ENCODE measurements at places on chromosomes 16 and 17.

- DNase-seq: no peak
Measured at GRCh38 chr16:3961449-3961849, 80.9 kb upstream of the CREBBP start.

DNA sequence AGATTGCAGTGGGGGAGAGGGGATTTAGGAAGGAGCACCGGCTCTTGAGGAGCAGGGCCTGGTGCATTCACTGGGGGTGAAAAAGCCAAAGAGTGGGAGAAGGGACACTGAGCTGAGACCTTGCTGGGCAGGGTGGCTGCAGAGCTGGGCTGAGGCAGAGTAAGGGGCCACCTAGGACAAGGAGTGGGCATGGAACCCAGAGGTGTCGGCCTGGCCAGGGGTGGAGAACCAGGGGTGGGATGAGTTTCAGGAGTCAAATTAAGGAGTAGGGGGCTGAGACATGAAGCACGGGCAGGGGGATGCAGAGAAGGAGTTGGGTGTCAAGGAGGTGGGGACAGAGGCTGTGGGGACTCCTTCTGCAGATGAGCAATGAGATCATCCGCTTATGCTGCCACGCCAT is 20.1 kb downstream of the DNAH2 start:
- DNase-seq: no peak

GRCh38 chr17:29138971-29139691 is 41.1 kb downstream of the MYO18A start:
- no peak for DNase-seq

DNA sequence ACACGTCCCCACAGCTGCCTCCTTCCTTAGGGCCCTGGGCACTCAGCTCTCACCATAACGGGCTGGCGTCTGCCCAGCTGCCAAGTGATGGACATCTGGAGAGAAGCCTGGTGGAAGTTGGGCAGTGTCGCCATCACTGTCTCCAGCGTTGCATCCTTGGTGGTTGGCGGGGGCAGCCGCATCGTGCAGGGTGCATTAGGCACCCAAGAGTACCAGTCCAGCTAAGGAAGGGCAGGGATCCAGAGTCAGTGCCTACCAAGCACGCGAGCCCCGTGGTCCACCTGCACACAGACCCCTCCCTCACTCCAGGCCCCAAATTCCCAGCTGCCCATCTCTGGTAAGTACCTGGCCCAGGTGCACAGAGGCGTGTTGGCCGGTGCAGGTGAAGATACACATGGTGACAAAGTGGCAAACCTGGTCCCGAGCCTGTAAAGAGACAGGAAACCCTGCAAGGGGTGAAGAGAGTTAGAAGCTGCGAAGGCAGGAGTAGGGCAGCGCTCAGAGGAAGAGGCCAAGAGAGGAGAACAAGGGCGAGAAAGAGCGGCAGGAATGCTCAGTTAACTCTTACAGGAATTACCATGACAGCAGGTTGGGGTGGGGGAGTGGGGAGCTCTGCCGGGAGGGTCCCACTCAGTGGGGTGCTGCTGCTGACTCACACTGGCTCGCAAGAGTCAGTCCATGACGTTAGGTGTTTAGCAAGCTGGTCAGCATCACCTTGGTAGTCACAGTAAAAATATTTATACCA is 9.5 kb downstream of the ALOX15 start:
- no peak for DNase-seq

GRCh38 chr17:14926526-14927122 is 338.5 kb downstream of the PMP22 start:
- DNase-seq: no peak

DNA sequence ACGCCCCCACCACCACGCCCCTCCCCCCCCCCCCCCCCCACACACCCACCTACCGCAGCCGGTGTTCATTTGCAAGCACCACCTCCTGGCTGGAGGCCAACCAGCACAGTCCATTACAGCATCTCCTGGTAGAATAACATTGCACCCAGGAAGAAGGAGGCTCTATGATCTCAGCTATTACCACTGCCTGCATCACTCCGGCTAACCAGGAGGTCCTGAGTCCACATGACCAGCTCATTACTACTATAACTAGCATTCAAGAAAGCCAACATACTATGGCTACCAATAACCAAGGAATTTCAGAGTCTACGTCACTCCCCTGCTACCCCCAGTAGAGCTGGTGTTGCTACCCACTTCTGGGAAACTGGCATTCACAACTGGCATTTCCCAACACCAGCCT is 81.1 kb upstream of the ALOX12 start:
- no peak for DNase-seq

DNA sequence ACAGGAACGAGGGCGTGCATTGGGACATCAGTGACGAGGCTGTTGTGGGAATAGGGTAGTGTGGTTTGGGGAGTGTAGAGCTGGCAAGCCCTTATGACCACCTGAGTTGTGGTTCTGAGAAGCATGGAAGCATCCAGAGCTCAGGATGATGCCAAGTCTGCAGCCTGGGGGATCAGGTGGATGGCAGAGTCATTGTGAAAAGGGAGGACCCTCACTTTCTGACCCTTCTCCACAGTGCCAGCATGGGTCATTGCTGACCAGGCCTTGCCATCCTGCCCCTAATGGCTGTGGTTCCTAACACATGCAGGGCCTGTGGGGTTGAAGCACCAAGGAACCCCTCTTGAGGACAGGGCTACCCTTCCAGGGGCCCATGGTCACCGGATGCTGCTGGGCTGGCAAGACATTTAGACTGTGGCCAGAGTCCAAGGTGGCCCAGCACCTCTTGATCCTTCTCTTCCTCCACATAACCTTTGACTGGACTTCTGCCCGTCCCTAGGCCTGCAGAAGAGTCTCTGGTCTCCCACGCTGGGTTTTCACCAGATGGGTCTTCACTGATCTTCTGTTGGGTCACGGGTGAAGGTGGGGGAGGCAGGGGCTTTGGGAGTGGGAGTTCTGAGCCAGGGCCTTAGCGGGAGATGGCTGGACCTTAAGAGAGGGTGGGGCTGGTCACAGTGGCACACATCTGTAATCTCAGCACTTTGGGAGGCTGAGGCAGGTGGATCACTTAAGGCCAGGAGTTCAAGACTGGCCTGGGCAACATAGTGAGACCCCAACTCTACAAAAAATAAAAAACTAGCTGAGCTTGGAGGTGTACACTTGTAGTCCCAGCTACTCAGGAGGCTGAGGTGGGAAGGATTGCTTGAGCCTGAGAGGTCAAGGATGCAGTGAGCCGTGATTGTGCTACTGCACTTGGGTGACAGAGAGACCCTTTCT is 2.0 kb upstream of the PLA2G15 start:
- no peak for DNase-seq

GRCh38 chr16:1189455-1189854 is 35.6 kb downstream of the TPSG1 start:
- DNase-seq: no peak

DNA sequence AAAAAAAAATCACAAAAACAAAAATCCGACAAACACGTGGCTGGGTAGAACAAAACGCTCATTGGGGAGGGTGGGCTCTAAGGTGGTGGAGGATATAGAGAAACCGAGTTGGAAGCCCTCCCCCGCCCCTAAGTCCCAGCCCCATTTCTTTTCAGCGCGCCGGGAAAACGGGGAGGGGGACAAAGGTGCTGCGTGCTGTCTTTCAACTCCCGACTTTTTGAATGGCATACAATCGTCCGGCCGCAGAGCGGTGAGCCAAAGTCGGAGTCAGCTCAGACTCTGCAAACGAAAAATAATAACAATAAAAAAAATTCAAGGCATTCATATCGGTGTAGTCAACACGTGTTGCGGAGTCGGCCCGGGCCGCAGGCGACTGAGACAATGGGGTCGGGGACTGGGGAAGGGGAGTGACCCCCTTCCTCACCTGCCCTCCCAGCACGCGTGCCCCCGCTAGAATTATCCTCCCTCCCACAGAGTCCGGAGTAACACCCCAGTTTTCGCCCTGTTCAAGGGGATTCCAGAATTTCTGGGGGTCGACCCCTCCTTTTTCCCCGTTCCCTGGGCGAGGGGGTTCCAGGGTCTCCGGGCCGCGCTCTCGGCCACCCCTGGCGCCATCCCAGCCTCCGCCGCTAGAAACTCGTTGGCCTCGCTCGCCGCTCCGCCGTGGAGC is 1.7 kb upstream of the IGF2BP1 start:
- DNase-seq: no peak

- no peak for DNase-seq
Measured at GRCh38 chr17:28227316-28228108, 91.5 kb upstream of the TMEM97 start.

DNA sequence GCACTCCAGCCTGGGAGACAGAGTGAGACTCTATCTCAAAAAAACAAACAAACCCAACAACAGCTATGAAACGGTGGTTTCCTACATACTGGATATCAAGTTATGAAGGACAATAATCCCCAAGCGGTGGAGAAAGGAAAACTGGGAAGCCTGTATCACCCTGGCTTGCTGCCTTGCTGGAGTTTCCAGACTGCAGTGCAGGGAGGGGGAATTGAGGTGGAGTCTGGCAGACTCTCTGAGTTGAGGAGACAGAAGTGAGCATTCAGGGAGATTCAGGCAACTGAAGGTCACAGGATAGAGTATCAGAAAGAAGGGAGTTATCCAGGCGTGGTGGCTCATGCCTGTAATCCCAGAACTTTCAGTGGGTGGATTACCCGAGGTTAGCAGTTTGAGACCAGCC is 11.9 kb downstream of the QRICH2 start:
- no peak for DNase-seq

DNA sequence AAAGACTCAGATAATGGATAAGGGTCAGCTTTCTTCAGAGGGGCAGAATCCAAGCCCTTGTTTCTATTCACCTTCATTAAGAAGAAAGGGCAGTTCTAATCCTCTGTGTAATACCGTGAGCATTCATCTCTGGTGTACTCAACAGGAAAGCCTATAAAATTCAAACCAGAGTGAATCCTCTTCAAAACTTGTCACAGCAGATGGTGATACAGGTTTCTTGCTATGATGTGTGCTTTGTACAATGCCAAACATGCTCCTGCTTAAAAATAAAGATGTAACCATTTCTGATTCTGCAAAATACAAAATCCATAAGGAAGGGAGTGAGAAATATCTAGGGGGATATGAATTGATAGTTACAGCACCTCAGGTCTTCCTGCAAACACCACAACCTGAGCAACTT is 49.7 kb downstream of the CYTH1 start:
- DNase-seq: no peak

DNA sequence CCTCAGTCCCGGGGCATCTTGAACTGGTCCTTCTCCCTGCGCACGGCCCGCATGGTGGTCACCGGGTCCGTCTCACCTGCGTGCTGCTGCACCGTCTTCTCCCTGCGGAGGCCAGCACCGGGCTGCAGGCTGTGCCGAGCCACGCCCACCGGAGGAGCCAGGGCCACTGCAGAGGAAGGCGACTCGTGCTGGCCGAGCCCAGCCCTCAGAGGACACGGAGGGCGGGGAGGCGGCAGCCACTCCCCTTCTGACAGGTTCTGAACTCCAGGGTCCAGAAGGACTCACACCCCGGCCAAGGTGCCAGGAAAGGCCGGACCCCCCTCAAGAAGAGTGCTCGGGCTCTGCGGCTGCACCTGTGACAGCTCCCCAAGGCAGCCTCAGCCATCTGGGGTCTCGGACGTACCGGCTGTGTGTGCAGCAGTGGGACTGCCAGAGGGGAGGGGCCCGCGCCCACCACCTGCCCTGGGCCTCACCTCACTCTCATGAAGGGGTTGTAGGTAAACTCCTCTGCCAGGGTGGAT is 15.8 kb upstream of the IGFALS start:
- DNase-seq: no peak

DNA sequence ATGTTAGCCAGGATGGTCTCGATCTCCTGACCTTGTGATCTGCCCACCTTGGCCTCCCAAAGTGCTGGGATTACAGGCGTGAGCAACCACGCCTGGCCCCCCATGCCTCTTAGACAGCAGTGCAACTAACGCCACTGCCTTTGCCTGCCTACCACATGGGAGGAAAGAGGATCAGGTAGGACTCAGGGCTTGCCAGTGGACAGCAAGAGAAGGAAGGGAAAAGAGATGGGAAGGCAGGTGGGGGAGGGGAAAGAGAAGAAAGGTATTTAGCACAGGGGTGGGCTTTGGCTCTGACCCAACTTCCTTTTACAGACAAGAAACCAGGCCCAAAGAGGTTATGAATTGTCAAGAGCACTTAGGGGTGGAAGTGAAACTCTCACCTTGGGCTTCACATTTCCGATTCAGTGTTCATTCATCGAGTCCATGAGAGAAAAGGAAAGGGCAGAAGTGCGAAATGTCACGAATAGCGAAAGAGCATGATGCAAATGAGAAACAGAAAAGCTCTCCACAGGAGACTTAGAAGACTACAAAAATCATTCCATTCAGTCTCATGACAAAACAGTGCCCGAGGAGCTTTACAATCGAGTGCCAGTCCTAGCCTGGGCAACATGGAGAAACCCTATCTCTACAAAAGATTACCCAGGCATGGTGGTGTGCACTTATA is 36.4 kb downstream of the CDK5R1 start:
- DNase-seq: peak; percentile 51

DNA sequence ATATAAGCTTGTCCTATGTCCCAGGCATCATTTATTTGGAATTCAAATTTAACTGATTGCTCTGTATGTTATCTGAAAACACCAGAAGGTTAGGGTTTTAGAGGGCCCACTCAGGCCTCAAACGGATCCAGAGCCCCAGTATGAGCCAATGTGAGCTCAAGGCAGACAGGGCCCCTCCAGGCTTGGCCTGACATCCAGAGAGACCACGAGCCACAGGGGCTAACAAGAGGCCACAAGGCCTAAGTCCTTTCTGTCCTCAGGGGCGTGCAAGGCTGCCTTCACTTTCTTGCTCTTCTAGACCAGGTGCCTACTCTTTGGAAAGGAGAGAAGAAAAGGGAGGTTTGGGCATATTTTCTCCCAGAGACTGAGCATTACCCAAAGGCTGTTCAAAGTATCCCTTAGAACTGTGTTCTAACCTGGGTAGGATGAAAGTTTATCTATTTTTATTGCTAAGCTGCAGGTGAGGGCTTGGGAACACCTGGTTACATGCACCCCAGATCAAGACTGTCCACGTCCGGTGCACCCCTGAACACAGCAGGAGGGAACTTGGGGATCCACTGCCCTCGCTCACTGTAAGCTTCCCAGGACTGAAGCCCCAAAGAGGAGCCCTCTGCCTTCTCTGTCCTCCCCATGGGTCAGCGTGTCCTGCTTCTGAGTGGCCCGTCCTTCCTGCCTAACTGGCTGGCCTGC is 1.5 kb upstream of the ENGASE start:
- no peak for DNase-seq

GRCh38 chr16:53261276-53261675 is 173.0 kb upstream of the RBL2 start:
- no peak for DNase-seq

- no peak for DNase-seq
Measured at GRCh38 chr17:81870981-81871386, at the start of gene ARHGDIA. Gene ARHGDIA, minus strand, starts transcription at chr17:81871337. Its CDS starts 1,407 bp downstream, at chr17:81869930.

- peak; percentile 30 for DNase-seq
Measured at GRCh38 chr16:85028685-85029407, 1.3 kb downstream of the KIAA0513 start.
